Stimulated activated CD8-positive, alpha-beta memory T cell treated with anti-CD3 and anti-CD28 coated beads, Interleukin-7, amount 100 ng/mL, for 24 hours (primary cell): ENCODE measurements at places on chromosomes 1 and 21.

DNA sequence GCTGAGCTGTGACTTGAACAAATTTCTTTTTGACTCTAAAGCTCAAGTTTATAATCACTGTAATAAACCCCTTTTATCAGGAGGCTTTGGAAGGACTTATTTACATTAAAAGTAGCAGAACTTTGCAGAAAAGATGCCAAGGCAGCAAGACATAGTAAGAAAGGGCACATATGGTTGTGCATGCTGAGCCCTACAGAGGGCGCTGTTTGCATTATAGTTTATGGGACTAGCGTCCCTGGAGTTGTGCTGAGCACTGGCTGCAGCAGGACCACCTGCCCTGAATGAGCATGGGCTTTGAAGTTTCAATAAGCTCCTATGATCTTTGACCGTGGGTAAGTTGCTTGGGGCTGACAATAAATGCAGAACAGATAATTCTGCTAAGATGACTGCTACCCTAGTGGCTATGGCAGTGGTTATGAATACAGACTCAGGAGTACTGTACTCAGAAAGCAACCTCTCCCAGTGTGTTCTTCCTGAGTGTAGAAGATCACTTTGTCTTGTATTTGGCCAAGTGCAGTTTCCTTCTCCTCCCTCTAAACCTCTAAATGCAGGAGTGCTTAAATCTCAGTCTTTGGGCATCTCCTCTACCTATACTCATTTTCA lies 45.4 kb upstream of the USP1 start:
- DNase-seq = no peak

- no peak for DNase-seq
These were observed 61.6 kb downstream of the FHAD1 start for GRCh38 chr1:15308621-15309027.

DNA sequence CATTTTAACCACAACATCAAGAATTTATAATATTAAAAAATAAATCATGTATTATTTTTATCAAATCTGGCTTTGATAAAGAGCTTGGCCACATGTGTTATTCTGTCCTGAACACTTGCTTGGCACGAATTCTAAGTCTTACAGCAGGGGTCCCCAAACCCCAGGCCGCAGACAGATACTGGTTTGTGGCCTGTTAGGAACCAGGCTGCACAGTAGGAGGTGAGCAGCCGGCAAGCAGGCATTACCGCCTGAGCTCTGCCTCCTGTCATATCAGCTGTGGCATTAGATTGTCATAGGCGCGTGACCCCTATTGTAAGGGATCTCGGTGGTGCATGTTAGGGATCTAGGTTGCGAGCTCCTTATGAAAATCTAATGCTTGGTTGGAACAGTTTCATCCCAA lies 127.6 kb upstream of the IVNS1ABP start:
- DNase-seq = no peak

- DNase-seq = no peak
These were observed 28.1 kb downstream of the VANGL1 start for GRCh38 chr1:115669886-115670285.

- no peak for DNase-seq
These were observed 819 bp upstream of the GPR3 start for GRCh38 chr1:27391511-27392095.

DNA sequence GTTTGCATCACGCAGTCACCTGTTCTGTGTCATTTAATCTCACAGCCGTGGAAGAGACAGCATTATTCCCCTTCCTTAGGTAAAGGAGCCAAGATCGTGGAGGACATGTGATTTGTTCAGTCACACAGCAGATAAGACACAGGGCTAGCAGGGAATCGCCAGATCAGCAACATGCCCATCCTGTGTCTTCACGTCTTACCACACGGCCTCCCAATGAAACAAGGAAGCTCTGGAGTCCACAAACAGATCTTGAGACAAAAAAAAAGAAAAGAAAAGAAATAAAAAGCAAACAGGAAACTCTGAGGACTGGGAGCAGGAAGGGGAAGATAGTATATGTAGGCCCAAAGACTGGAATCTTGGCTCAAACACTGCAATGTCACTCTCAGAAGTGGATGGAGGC lies 155.3 kb downstream of the ADSS2 start:
- no peak for DNase-seq

DNA sequence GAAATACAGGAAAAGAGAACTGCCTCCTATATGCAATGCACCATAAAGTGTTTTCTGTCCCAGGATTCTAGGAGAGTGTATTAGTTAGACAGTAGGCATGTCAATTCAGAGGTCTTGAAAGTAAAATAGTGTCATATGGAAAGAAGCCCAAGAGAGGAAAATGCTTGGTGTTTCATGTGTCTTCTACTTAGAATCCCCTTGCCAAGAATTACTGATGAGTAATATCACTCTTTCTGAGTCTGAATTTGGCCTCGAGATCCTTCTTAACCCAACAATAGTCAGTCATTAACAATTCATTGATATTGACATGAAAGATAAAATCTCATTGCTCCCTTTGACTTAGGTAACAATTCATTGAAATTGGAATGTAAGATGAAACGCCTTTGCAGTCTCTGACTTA lies 972.2 kb downstream of the TTLL7 start:
- no peak for DNase-seq

DNA sequence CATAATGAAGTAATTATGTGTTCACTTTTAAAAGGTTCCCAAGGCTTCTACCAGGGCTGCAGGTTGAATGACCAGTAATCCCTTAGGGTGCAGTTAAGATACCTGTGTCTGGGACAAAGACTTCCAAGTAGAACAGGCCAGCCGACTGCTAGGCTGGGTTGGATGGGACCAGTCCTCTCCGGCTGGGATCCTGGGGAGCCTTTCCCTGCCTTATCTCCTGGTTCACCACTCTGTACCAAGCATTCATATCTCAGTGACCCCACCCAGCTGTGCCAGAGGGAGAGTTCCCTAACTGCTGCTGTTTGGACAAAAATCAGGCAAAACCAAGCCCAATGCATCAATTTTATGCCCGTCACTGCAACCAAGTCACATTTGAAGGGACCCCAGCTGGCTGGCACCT lies 116.2 kb upstream of the ATP1A1 start:
- no peak for DNase-seq

GRCh38 chr1:240572328-240572727 lies 39.6 kb downstream of the GREM2 start:
- no peak for DNase-seq

GRCh38 chr1:24897263-24898151 lies 32.6 kb downstream of the RUNX3 start:
- no peak for DNase-seq

DNA sequence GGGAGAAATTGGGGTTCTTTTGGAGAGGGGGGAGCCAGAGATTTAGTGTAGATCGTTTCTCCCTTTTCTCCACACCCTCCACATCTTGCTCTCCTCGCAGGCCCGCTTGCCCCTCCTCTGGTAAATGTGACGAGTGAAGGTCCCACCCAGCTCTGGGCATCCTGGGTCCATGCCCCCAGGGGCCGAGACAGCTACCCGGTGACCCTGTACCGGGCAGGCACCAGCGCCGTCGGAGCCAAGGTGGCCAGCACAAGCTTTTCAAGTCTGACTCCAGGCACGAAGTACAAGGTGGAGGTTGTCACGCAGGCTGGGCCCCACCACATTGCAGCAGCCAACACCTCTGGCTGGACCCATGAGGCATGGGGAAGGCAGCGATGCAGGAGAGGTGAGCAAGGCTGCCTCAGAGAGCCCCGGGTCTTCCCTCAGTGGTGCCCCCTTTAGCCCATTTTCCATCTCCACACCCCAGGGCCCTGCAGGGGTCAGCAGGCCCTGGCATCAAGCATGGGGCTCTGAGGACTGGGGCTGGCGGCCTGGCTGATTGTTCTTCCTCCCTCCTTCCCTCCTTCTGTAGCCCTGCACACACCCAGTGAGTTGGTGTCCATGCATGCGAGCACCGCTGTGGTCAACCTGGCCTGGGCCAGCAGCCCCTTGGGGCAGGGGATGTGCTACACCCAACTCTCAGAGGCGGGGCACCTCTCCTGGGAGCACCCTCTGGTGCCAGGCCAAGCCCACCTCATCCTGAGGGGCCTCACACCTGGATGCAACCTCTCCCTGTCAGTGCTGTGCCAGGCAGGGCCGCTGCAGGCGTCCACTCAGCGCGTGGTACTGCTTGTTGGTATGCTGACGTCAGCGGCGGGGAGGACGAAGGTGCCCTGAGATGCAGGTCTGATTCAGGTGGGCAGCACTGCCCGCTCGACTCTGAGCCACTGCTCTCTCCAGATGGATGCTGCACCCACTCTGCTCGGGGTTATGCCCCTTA lies 16.4 kb upstream of the LGR6 start:
- no peak for DNase-seq

GRCh38 chr1:55043011-55043410 lies 3.7 kb downstream of the PCSK9 start:
- DNase-seq = no peak

GRCh38 chr1:78318011-78318410 lies 172.8 kb upstream of the PTGFR start:
- no peak for DNase-seq

DNA sequence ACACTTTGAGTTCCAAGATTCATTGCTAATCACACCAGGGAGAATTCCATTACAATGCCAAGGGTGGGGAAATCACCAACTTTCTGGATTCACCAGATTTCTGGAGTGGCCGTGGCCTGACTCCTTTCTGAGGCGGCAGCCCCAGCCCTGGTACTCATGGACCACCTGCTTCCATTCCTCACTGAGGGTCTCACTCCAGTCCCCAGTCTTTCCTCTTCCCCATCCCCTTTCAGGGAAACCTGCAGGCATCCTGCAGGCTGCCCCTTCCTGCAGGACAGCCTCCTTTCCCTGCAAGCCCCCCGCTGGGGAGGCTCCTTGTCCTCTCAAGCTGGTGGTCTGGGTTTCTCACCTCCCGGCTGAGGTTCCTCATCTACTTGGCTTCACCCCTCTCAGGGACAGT lies 12.7 kb upstream of the CDK18 start:
- DNase-seq = no peak

GRCh38 chr1:12141163-12141850 lies 25.5 kb upstream of the TNFRSF1B start:
- DNase-seq = no peak

- no peak for DNase-seq
These were observed 493 bp upstream of the ESPN start for GRCh38 chr1:6424000-6424565.

DNA sequence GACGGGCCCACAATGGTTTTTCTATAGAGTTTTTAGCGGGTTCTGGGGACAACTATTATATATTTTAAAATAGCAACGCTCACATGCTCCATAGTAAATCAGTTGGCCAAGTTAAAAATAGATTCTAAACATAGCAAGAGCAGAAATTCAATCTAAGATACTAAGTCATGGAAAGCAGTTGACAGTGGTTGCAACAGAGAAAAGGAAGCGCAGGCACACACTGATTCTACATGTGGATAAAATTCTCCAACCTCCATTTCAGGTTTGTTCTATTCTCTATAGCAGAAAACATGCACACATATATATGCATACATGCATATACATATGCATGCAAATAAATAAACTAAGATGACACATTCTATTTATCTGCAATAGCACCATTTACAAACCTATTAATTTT lies 89.6 kb upstream of the HNRNPU start:
- DNase-seq = no peak

DNA sequence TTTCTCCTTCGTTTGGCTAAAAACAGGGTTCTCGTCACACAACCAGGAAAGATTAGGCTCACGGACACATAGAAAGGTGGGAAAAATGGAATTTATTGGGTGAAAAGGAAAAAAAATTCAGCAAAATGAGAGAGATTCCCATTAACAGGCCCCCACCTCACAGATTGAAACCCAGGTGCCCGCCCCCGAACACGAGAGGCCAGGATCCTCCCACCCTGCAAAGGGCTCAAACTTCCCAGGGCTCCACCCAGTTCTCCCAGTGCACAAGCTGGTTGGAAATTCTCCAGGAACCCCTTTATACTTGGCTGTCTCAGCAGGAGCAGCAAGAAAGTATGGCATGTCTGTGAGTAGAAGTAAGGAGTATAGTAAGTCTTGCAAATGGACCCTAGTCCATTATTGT lies 499.7 kb downstream of the RWDD3 start:
- DNase-seq = no peak

DNA sequence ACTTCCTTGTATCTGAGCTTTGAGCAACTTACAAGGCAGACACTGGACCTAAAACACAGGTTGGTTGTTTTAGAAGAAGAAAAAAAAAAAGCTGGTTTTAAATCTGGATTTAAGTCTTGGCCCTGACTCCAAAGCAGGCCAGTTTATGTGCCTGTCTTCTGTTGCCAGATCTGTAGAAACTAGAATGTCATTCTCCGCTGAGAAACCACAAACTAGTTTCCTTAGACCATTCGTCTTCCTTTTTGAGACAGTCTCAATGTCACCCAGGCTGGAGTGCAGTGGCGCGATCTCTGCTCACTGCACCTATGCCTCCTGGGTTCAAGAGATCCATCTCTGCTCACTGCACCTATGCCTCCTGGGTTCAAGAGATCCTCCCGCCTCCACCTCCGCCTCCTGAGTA lies 33.9 kb downstream of the APP start:
- no peak for DNase-seq

GRCh38 chr1:152533327-152533938 lies 19.2 kb downstream of the CRCT1 start:
- DNase-seq = peak; percentile 5

GRCh38 chr1:248593226-248593625 lies 4.3 kb downstream of the OR2T10 start:
- DNase-seq = no peak

- no peak for DNase-seq
These were observed 243.0 kb downstream of the SLC45A1 start for GRCh38 chr1:8560611-8561544.

DNA sequence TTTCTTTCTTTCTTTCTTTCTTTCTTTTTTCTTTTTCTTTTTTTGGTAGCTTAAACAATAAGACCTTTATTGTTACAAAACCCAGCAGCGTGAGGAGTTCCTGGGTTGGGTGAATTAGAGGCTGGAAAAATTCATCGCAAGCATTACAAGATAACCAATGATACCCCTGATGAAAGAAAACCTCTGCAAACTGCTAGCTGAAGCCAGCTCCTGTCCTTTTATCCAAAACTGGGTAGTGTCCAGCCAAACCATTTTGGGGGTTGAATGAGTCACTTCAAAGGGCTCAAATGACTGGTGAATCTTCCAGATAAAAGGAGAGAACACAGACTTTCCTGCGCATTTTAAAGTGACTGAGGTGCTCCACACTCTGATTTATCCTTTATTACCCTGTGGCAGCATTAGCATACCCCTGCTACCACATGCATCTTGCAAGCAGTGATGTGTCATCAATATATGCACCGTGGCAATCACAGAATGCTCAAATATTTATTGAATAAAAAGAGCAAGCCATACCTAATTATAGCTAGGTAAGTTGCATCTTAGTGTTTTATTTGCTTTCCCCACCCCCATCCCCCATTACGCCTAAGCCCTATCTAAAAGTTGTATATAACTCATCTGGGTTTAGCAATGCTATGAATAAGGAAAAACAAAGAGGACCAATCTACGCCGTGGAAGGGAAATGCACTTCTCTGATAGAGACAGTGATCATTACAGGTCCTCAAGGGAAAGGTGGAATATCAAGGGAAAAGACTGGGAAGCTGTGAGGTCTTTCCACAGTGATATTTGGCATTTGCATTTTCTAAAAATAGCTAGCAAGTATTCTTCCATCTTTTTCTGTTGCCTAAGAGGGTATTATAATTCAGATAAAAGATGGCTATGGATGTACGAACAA lies 32.4 kb upstream of the CEP350 start:
- no peak for DNase-seq

GRCh38 chr1:223233410-223234169 lies 90.5 kb upstream of the TLR5 start:
- no peak for DNase-seq

- DNase-seq = no peak
These were observed 24.4 kb downstream of the OR10R2 start for GRCh38 chr1:158496374-158496773.
